ENCODE measurements at places on chromosomes 2 and 18.
A peak's percentile ranks its signal among the peaks of the same experiment; 100 is the strongest.

DNA sequence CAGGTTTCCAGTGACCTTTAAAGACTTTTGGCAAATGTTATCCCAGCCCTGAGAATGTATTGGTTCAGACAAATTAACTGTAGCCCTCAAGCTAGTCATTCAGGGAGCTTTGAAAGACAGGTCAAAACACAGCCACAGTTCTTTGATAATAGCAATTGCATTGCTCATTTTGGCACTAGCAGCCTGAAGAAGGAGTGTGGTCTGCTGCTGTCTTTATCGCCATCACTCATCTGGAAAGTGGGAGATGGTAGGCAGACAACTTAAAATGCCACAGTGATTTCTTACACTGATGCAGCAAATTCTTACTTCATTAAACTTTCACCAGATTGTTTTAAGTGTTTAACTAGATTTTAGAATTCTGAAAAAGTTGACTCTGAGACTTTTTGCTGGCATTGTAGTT lies 47.2 kb downstream of the DOK6 start:
- no peak for DNase-seq

- DNase-seq, result no peak
Observed at GRCh38 chr18:50432915-50433314, 58.1 kb downstream of the SKA1 start.

DNA sequence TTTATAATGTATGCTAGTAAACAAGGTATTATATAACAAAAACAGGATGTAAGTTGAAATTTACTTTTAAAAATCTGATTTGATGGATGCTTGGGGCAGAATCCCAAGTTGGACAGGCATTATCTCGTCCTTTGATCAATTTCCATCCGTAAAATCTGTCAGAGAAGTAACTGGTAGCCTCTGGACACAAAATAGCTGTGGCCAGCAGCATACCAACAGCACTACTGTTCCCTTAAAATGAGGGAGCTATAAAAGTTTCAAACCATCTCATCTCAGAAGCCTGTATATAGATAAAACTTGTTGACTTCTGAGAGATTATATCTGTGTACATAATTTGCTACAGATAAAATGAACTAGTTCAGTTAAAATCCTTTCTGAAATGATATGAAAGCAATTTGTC lies 14.7 kb upstream of the METAP1D start:
- DNase-seq, result no peak

DNA sequence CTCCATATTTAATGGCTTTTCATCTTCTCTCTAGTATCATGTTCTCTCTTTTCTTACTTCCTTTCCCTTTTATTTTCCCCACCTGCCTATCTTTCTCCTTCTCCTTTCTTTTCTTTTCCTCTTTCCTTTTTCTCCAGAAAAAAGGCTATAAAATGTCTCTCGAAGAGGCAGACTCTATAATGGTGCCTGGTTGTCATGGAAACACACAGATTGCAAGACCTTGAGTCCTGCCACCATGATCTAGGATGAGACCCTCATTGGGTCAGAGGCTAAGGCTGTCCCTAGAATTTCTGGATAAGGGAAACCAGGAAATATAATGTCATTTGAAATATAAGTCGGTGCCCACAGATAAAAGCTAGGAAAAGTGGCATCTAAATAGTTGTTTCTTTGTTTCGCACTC lies 36.5 kb upstream of the LHCGR start:
- DNase-seq, result no peak

- DNase-seq, result no peak
Observed at GRCh38 chr18:56188529-56189275, 449.7 kb downstream of the TXNL1 start.

GRCh38 chr2:84314901-84315330 lies 144.2 kb downstream of the SUCLG1 start:
- peak; percentile 50 for DNase-seq

DNA sequence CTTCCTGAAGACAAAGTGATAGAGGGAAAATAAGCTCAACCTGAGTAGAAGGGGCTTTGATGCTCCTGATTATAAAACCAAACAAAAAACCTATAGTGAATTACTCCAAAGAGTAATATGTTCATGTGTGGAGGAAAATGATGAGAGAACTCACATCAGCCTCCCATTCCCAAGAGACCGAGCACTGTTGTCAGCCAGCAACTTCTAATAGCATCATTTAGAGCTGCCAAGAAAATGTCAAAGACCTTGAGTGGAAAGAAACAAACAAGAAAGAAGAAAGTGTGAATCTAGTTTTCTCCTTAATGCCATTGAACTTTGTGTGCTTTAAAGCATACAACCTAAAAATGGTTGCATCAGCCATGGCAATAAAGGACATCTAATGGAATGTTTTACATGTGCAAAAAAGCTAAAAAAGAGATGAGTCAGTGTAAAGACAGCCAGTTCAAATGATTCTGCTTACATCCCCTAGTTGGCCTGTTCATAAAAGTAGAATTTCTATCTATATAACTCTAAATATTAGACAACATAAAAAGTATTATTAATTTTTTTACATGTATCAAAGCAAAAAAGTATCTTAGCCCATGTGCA lies 1066.2 kb downstream of the TDRD15 start:
- no peak for DNase-seq

- no peak for DNase-seq
Observed at GRCh38 chr2:31654241-31654640, 73.5 kb upstream of the SRD5A2 start.

GRCh38 chr2:2800697-2801096 lies 469.6 kb upstream of the MYT1L start:
- no peak for DNase-seq

DNA sequence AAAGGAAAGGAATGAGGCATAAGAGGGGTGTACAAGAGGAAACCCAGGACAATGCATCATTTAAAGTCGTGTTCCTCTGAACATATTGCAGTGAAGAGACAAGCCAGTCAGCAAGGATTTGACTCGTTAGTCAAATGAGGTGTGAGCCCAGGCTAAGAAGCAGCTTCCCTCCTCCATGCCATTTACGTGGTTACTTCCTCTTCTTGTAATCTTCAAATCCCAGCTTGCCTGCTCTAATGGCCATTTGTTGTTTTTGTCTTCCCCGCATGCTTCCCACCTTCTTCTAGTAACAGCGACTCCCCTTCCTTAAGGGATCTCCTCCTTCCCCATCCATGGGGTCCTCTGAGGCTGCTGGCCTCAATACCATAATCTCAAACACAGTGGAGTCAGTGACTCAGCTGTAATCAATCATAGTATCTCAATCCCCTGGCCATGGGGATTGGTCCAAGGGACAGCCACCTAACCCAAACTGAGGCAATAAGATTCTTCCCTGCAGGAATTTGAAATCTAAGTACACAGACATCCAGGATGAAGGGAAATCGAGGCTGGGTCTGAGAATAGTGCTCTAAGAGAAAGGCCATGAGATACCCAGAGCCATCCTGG lies 37.6 kb downstream of the SLC14A1 start:
- no peak for DNase-seq
